ENCODE measurements at places on chromosomes 16 and 17.

GRCh38 chr16:88170528-88170991 lies 212.2 kb upstream of the ZNF469 start:
- no peak for DNase-seq

DNA sequence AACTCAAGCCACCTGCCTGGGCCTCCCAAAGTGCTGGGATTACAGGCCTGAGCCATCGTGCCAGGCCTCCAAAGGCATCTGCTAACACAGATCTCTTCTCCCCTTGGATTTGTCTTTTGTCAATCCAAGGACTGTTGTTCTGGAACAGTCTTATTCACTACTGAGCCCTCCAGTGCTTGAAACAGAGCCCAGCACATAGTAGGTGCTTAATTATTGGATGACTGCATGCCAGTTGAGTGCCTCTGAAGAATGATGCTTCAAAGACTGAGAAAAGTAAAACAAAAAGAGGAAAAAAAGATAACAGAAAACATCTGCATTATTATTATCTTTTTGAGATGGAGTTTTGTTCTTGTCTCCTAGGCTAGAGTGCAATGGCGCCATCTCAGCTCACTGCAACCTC lies 1.7 kb upstream of the CRISPLD2 start:
- DNase-seq: no peak

GRCh38 chr16:67349172-67349571 lies 22.6 kb downstream of the LRRC36 start:
- no peak for DNase-seq

DNA sequence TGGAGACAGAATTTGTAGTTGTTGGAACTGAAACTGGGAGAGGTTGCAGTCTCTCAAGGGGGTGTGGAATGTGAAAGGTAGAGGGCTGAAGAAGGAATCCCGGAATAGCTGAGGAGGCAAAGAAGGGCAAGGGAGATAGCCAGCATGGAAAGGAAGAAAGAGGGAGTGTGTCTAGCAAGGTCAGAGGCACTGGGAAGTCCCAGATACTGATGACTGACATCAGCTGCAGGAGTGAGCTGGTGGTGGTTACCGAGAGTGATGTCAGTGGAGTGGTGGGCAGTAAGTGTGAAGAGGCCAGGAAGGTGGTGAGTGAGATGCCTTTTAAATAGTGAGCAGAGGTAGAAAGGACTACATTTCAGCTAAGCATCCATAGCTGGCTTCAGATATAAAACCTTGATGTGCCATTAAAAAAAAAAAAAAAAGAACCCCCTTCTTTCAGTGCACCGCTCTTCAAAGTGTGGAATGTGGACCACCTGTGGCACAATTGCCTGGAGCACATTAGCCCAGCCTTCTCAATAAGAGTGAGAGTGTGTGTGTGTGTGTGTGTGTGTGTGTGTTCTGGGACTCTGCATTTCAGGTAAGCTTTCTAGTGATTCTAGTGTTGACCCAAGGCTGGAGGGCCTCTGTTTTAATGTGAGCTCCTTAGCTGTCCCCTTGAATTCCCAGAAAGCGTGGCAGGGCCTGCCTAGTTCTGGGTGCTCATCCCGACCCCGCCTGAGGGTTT lies 8.5 kb downstream of the PRMT7 start:
- no peak for DNase-seq

GRCh38 chr16:53840456-53840855 lies 136.5 kb downstream of the FTO start:
- DNase-seq: no peak

- no peak for DNase-seq
These were observed 119.9 kb downstream of the BANP start for GRCh38 chr16:88070989-88071625.

GRCh38 chr17:61160204-61160603 lies 239.4 kb upstream of the TBX2 start:
- no peak for DNase-seq
